ENCODE measurements at places on chromosomes 3 and 15.

- peak; percentile 46 for DNase-seq
Measured at GRCh38 chr3:185936814-185937688, 763 bp downstream of the TRA2B start.

- no peak for DNase-seq
Measured at GRCh38 chr15:95609096-95609495, 721.4 kb upstream of the NR2F2 start.

DNA sequence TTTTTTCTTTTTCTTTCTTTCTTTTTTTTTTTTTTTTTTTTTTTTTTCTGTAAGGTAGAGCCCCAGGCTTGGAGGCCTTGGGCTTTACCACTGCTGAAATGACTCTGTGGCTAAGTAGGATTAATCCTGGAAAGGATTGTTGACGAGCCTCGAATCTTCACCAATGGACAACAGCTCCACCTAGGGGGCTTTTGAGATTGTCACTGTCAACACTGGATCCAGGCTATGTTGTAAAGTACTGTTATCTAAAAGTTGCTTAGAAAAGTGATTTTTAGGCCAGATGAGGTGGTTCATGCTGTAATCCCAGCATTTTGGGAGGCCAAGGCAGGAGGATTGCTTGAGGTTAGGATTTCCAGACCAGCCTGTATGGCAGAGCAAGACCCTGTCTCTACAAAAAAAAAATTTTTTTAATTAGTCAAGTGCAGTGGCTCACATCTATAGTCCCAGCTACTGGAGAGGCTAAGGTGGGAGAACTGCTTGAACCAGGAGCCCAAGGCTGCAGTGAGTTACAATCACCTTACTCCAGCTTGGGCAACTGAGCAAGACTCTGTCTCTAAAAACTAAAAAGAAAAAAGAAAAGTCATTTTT is 41.6 kb downstream of the KLHL18 start:
- DNase-seq, result no peak

DNA sequence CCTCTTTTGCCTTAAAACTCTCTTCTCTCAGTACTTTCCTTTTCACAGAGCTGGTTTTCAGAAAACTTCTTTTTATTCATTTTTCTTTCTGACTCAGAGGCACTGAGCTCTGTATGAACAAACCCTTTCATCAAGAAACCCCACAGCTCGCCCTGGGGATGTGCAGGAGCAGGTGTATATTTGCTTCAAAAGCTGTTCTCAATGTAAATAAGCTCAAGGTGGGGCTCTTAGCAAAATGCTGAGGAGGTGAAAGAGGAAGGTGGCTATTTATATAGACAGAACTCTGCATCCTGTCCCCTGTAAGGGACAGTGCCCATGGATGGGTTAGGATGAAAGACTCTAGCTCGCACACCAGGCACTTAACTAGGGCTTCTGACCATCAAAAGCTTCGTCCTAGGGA is 302.0 kb downstream of the WDR72 start:
- DNase-seq, result no peak

DNA sequence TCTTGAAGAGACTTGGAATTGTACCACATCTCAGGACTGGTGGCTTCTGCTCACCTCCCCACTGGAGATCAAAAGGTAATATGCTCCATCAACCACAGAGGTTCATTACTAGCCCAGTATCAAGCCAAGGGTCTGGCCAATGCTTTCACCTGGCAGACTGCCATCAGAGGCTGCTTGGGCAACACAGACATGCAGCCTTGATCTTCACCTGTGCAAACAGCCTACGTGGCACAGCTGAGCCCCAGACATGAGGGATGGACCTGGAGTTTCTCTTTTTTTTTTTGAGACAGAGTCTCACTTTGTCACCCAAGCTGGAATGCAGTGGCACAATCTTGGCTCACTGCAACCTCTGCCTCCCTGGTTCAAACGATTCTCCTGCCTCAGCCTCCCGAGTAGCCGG is 105.6 kb upstream of the HES1 start:
- peak; percentile 99 for DNase-seq

DNA sequence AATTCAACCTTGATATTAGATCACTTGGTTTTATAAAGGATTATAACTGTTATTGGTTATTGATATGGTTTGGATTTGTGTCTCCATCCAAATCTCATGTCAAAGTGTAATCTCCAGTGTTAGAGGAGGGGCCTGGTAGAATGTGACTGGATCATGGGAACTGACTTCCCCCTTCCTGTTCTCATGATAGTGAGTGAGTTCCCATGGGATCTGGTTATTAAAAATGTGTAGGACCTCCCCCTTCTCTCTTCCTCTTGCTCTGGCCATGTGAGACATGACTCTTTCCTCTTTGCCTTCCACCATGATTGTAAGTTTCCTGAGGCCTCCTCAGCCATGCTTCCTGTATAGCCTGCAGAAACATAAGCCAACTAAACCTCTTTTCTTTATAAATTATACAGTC is 136.0 kb upstream of the UBE2E2 start:
- DNase-seq, result no peak

- DNase-seq, result no peak
Measured at GRCh38 chr3:15794842-15795650, 2.7 kb downstream of the ANKRD28 start.

- DNase-seq, result no peak
Measured at GRCh38 chr3:49277383-49277775, 347 bp upstream of the C3orf62 start.

GRCh38 chr15:91938136-91938535 is 84.6 kb downstream of the SLCO3A1 start:
- DNase-seq, result no peak

DNA sequence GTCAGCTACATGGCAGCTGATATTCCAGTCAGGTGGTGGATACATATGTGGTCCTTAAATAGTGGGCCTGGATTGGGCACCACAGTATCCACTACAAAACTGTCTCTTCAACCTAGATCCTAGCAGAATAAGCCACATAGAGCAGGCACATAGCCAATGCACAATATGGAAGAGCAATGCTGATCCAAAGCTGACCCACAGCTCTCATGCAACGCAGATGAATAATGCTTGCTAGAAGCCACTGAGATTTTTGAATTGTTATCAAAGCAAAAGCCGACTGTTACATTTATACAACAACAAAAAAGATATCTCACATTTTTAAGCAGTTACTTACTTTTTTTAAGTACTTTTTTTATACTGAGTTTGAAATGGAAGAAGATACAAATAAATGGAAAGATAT is 11.2 kb downstream of the CNTN3 start:
- no peak for DNase-seq

DNA sequence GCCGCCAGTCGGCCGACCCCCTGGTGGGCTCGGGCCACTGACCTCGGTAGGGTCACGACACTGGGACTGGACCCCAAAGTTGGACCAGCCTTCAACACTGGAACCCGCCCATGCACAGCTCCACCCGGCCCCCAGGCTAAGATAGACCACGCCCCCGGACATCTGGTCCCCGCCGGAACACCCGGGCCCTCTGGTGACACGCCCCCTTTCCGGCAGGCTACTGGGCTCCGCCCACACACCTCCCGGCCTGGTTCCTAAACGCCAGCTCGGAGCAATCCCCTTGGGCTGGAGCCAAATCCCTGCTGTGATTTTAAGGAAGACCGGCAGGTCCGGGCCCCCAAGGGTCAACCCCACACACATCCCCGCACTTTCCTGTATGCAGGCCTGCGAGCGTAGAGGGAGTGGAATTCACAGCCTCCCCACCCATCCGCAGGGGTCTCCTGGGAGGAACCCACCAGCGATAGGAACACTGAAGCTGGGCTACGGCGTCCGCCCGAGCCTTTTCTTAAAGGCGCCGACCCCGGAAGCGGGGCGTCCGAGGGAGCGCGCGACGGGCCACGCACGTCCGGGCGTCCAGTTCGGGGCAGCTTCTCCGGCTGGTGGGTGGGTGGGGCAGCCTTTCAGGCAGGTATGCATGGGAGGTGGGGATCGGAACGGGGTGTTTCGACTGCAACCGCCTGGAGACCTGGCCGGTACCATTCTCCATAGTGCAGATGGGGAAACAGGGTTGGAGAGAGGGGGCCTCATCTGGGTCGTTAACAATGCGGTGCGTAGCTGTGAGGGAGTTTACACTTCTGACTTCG is at the start of gene HEMK1:
HEMK1 (plus strand) TSS at position 576 of the 803 bp plus-strand sequence. CDS start 1,583 bp downstream, outside the sequence.
- peak; percentile 72 for DNase-seq

DNA sequence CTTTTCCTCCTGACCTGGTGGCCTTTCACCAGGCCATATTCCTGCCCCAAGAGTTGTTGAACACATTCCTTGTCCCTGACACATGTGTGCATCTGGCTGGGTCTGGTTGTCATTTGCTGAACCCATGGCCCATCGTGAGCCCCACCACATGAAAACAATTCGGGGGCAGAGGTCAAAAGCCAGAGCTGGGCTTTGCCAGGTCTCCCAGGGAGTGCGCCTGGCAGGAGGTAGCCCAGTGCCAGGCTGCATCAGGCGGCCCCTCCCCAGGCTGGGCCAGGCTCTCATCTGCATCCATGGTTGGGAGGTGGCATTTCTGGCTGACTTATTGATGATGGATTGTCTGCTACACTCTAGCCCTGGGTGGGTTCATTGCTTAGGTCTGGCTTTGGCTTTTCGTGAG is 30.9 kb downstream of the SPSB4 start:
- no peak for DNase-seq

- no peak for DNase-seq
Measured at GRCh38 chr3:101252945-101253344, 67.4 kb downstream of the IMPG2 start.
